ENCODE measurements at places on chromosomes 3 and 15.

DNA sequence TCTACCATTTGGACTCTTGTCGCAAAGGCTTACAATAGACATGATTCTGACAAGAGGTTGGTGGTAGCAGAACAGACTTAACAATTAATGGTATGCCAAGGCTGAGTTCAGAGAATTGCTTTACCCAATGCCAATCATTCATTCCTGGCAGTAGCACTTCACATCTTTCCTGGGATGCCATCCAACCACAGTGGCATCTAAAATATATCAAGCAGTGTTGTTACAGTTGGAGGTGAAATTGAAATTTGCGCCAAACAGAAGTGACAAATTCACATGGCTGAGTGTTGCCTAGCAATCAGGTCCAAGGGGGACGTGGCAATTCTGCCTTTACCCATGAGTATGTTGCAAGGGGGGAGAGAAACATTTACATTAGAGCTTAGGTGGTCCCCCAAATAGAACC, 21.0 kb upstream of the DPH6 start:
- DNase-seq: no peak

- no peak for DNase-seq
These were observed 3.8 kb upstream of the CHRNA5 start for GRCh38 chr15:78561490-78561889.

DNA sequence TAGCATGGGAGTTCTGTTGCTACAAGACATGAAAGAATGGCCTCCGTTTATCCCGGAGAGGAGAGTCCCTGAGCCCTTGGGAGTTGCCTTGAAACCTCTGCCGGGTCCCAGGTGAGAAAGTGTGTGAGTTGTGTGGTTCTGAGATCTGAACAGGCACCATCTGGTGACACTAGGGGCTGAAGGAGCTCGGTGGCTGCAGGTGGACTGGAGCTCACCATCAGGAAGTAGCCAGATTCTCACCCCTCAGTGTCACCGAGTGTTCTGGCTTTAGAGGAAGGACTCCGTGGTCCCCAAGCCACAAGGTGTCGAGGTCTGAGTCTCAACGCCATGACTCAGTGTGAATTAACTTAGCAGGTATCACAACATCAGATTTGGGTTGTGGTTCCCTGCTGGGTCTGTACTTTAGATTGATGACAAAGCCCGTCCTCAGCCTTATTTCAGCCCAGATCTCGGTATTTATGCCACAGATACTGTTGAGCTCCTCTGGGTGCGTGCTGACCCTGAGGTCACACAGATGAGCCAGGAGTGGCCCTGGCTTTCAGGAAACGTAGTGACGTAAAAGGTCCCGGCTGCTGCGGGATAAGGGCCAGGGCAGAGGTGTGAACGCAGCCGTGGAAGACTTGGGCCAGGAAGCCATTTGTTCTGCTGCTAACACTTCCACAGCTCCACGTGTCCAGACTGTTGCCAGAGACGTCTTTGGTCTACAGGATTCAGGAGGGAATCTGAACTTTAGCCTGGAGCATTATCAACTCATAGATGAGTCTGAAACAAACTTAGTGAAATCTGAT, 54.4 kb downstream of the PGPEP1L start:
- DNase-seq: no peak

DNA sequence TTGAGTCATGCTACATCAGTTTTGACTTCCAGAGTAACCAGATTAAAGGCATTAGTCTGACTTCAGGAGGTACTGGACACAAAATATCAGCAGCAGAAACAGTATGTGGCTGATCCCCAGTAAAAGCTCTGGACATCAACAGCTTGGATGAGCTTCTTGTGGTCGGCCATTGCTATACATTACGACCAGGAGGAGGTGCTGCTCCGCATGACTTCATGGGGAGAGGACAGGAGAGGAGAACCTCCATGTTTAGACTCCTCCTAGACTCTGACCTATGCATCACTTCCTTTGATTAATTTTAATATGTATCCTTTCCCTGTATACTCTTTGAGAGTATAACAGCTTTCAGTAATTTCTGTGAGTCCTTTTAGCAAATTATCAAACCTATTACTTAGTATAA, 285.6 kb upstream of the ARHGEF26 start:
- DNase-seq: no peak

- DNase-seq: no peak
These were observed 55.3 kb upstream of the CCR4 start for GRCh38 chr3:32896143-32896542.

DNA sequence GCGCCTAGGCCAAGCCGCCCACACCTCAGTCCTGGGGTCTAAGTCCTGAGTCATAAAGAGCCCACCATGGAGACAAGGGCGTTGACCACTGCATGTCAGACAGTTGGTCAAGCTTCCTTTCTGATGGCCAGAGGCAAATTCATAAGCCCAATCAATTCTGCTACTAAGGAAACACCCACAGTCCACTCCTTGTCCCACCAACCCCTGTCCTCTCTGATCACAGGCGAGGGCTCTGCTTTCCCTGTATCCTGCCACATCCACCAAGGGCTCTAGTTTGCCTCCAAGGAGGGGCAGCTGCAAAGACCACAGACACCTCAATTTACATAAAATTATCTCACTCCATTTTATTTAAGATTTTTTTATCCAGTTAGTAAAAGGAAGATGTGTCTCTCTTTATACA, 25.3 kb downstream of the CHAC1 start:
- no peak for DNase-seq

DNA sequence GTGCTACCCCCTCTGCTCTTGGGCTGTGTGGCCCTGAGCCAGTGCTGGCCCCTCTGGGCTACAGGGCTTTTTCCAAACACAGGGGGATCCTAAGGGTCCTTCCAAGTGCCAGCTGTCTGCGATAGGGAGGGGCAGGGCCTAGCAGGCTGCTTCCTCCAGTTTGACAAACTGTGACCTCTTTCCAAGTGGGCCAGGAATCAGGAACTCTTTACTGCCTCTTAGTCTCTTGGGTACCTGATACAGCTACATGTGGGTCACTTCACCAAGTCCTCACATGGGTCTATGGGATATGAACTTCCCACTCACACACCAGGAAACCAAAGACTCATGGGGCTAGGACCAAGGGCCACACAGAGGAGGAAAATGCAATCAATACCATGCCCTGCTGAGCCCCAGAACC, 25.4 kb downstream of the SEC61A1 start:
- no peak for DNase-seq

GRCh38 chr3:51681453-51681852, 10.4 kb downstream of the TEX264 start:
- DNase-seq: no peak

DNA sequence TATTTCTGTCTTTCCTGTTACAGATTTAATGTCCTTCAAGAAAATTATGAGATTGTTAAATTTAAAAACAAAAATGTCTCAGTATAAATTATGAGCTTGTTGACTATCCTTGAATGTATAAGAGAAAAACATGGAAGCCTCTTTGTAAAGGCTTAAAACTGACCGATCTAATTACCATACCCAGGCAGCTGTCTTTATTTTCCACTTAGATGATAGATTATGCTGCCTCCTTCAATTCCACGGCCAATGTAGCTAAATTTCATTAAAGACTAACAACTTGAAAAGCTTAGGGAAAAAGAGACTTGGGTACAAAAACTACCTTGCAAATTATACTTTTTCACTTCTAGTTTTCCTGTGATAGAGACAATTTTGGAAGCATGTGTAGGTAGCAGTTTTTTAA, 88.3 kb downstream of the ATP10A start:
- no peak for DNase-seq

DNA sequence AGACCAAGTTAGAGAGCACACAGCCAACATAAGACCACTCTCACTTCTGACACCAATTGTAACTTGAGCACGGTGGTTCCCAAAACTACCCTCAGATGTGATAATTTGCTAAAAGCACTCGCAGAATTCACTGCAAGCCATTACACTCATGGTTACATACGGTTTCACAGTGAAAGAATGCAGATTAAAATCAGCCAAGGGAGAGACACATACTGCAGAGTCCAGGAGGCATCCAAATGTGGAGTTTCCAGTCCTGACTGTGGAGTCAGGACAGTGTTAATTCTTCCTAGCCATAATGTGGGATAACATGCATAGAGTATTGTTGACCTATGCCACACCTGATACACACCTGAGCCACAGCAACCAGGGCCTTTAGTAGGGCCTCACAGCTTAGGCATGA, 956.4 kb downstream of the NTRK3 start:
- DNase-seq: peak; percentile 30

- DNase-seq: no peak
These were observed 166.4 kb downstream of the SUCNR1 start for GRCh38 chr3:152039887-152040286.

DNA sequence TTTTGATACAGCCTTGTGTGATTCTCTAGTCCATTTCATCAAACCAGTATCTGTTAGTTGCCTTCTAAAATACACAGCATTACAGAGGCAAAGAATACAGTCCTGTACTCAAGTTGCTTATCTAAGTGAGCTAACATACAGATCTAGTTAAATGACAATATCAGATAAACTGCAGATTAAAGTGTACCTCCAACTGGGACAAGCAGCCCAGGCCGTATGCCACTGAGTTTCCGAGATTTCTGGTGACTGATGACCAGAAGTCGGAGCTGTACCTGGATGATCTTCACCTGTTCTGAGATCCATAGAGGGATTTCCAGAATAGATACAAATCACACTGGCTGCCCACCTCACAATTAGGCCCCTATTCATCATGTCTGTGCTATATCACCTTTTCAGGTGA, 6.3 kb upstream of the TRIM59 start:
- DNase-seq: no peak

GRCh38 chr15:29067949-29068348, 182.2 kb downstream of the APBA2 start:
- DNase-seq: peak; percentile 10

DNA sequence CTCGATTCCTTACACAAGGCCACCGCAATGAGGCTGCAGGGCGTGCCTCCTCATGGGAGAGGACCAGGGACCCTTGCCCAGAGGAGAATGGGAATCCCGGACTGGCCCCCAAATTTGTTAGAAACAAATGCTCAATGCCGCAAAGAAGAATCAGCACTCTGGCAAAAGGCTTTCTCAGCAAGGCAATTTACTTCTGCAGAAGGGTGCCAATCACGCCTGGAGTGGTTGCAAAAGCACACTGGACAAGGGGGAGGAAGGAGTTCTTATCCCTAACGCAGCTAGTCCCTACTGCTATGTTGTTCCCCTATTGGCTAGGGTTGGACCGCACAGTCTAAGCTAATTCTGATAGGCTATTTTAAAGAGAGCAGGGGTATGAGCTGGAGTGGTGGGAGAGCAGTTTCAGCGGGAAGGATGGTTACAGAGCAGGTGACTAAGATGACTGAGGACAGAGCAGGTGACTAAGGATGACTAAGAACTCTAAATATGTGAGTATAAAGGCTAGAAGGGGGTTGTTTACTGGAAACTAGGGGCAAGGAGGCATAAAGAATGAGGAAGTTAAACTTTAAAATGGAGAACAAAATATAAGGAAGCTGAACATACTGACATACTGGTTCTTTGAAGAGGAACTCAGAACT, 48.5 kb downstream of the KATNBL1 start:
- DNase-seq: no peak

GRCh38 chr3:126556637-126557414, 1.9 kb downstream of the C3orf22 start:
- DNase-seq: no peak

- DNase-seq: no peak
These were observed 235.6 kb upstream of the TGFBR2 start for GRCh38 chr3:30370681-30371271.

DNA sequence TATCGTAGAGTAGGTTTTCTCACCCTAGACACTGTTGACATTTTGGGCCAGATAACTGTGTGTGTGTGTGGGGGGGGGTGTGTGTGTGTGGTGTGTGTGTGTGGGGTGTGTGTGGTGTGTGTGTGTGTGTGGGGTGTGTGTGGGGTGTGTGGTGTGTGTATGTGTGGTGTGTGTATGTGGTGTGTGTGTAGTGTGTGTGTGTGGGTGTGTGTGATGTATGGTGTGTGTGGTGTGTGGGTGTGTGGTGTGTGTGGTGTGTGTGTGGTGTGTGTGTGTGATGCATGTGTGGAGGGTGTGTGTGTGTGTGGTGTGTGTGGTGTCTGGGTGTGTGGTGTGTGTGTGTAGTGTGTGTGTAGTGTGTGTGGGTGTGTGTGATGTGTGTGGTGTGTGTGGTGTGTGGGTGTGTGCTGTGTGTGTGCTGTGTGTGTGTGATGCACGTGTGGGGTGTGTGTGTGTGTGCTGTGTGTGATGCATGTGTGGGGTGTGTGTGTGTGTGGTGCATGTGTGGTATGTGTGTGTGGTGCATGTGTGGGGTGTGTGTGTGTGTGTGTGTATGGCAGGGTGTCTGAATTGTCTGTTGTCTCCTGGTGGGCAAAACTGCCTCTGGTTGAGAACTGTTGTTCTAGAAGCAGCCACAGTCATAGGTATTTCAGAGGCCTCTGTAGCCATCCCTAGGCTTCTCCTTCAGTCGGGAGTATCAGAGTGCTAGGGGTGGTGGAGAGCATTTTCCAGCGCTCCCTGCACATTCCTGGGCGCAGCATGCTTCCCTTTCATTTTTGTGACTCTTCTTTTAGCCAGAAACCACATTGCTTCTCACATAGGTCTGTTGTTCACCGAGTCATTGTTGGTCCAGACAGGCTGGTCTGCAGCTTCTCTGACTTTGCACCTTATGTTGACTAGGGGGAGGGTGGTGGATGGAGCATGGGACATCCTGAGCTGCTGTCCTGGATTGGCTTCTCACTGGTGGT, 84.4 kb downstream of the THSD4 start:
- peak; percentile 64 for DNase-seq

- peak; percentile 57 for DNase-seq
These were observed 7.7 kb upstream of the OSBPL11 start for GRCh38 chr3:125602752-125603649.

DNA sequence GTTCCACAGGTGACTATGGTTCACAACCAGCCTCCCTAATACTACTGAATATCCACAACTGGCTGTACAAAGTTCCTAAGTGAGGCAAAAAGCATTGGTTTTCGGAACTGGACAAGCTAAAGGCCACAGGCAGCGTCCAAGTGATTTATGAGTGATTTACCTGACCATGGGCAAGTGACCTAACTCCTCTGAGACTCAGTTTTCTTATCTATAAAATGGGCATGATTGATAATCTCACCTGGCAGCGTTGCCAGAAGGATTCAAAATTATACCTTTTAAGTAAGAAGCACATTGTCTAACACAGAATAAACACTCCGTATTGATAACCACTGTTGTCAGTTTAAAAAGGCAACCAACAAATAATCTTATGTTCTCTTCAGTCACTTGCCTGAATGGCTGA, 29.8 kb downstream of the ADAMTS9 start:
- no peak for DNase-seq

DNA sequence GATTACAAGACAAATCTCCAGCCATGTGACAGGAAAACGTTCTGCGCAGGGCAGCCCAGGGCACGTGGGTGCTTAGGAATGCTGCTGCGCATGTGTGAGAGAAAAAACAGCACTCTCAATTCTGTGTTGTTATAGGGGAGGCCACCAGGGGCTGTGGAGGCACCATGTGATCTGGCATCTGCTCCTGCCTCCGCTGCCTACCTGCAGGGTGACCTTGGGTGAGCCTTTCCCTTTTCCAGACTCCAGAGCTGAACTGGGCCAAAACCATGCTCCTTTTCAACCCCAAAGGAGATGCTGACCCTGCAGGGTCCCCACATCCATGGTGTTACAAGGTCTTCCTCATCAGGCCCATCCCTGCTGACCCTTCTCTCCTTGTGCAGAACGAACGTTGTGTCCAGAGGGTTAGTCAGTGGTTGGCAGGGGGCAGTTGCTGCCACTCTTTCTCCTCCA, 81.5 kb upstream of the RASGRF1 start:
- DNase-seq: no peak

GRCh38 chr3:13884851-13885703, 5.2 kb upstream of the WNT7A start:
- DNase-seq: no peak
